ENCODE measurements at places on chromosomes 6 and 20.
A peak's percentile ranks its signal among the peaks of the same experiment; 100 is the strongest.

GRCh38 chr6:111057074-111057752, 30.1 kb upstream of the SLC16A10 start:
- no peak for DNase-seq

- DNase-seq, result peak; percentile 84
Observed at GRCh38 chr20:49610691-49611538, 43.0 kb upstream of the PTGIS start.

GRCh38 chr6:16762268-16762549, 949 bp upstream of the ATXN1 start:
- DNase-seq, result no peak

GRCh38 chr20:10619427-10619826, 54.4 kb downstream of the JAG1 start:
- no peak for DNase-seq

DNA sequence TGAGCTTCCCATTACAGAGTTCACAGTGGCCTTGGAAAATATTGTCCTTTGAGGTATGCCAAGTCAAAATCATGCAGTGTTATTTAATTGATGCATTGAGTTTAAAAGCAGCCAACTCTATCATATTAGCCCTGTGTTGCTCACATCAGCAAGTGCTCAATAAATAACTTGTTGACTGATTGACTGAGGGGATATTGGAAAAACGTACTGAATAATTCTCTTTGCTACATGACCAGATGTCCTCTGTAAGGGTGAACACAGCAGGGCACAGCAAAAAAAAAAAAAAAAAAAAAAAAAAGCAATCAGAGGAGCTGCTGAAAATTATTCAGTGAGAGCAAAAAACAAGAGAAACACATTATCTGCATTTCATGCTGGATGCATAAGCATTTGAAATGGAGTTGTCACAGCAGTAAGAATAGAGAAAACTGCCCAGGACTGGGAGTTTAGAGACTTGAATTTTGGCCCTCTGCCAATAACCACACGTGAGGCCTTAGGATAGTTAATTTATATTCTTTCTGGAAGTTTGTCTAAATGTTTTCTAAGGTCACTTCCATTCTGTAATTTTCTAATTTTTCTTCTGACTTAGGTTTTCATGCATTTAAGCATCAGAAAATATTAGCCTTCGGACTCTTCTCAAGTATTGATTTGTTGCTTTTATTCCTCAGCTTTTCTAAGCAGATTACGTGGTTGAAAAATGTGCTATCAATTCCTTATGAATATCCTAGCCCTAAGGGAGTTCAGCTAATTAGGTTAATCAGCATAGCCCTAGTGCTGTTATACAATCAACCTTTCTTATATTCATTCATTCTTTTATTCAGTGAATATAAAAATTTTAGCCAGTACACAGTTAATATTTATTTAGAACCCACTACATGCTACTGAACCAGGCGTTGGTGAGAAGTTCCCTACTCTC, 246.8 kb upstream of the STXBP5 start:
- no peak for DNase-seq

DNA sequence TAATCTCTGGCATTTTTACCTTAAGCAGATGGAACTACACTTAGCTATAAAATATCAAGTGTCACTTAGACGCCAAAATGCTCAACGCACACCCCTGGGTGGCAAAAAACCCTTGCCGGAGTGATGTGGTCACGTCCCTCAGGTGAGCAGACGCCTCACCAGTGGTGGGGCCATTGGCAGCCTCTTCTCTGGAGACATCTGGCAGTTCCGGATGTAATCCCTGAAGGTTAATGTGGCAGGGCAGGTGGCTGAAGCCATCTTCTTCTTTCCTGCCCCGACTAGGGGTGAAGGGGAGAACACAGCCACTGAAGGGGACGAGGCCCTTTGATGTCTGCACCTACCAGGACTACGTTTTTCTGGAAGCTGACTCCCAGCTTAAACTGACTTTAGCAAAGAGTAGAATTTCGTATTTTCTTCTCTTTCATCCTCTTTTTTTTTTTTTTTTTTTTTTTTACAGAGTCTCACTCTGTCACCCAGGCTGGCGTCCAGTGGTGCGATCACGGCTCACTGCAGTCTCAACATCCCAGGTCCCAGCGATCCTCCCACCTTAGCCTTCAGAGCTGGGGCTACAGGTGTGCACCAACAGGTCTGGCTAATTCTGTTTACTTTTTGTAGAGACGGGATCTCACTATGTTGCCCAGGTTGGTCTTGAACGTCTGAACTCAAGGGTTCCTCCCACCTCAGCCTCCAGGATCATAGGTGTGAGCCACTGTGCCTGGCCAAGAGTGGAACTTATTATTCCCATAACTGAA, 152.1 kb downstream of the TTLL2 start:
- DNase-seq, result no peak

- DNase-seq, result no peak
Observed at GRCh38 chr6:163667372-163668060, 253.0 kb downstream of the QKI start.

DNA sequence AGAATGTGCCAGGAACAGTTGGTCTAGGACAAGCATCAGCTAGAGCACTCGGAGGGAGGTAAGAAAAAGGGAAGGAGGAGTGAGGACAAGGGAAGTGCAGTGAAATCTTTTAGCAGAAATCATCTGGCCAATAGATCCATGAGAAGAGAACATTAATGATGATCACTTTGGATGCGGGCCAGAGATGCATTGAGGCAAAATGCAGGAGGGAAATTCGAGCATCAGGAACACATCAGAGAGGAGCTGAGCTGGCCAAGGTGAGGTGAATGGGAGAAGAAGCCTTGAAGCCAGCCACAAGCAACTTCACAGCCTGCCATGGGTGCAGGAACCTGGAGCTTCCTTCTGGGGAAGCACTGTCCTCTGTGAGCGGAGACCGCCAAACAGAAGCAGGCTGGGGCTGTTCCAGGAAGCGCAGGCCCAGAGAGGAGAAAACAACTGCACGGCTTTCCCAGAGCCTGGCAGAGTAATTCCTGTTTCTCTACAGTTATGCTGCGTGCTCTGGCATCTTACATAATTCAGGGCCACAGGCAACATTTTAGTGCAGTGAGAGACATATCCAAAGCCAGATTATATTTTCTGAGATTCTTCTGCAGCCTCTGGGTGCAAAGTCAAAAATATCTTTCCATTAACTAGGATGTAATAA, 143.8 kb downstream of the F13A1 start:
- no peak for DNase-seq

DNA sequence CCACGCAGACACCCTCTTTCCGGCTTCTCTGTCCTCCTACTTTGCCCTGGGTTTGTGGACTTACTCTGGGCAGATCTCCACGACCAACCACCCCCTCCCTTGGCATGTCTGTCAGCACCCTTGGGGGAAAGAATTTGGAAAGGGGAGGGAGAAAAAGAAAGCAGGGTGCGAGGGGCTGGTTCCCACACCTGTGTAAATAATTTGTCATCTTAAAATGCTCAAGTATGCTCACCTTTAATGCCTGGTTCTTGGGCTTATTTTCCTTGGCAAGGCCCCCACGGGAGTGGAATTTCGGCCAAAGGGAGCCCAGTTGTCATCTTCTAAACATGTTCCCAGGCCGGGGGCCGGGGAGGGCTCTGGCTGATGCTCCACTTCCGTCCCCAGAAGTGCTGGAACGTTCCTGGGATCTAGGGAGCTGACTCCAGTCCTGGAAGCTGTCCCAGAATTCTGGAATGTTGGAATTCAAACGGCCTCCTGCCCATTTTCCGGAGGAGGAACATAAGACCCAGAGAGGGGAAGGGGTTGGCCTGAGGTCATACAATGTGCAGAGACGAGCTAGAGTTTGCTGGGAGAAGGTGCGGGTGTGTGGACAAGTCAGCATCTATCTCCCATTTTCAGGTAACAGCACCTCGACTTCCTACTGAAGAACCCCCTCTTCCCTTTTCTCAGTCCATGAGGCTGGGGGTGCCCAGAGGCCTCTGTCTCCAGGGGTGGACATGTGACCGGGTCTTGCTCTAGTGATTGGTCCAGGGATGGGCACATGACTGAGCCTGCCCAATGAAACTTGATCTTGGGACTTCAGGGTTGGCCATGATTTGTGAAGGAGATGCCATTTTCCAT, 122.3 kb downstream of the CEBPB start:
- DNase-seq, result no peak

DNA sequence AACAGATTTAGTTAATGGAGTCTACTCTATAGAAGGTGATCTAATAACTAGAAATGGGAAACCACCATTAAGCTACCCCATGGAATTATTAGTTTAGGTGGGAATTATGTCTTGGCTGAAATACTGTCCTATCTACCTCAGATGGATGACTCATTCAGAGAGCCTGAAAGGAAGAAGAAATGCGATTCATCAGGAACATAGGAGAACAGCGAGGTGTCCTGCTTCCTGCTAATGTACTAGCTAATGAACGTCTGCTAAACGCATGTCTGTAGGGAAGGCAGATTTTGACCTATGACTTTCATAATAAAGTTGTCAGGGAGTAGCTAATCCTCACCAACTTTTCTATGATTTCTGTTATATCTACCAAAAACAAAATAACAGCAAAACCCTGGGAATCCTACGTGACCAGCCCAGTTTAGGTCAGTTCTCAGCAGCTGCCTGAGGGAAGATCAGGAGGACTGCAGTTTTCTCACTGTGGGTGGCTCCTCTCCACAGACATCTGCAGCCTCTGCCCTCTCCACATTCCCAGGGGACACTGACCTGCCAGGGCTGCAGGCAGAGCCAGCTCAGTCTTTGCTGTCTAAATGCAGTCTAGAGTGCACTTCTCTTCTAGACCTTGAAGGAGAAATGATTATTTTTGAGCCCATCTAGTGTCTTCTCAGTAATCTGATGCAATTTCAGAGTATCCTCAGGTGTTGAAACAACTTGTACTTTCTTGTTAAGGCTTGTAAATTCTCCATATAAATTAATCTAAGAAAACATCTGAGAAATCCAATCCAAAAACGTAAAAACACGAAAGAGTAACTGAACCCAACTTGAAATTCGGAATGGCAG, 18.1 kb upstream of the SFT2D1 start:
- peak; percentile 65 for DNase-seq

DNA sequence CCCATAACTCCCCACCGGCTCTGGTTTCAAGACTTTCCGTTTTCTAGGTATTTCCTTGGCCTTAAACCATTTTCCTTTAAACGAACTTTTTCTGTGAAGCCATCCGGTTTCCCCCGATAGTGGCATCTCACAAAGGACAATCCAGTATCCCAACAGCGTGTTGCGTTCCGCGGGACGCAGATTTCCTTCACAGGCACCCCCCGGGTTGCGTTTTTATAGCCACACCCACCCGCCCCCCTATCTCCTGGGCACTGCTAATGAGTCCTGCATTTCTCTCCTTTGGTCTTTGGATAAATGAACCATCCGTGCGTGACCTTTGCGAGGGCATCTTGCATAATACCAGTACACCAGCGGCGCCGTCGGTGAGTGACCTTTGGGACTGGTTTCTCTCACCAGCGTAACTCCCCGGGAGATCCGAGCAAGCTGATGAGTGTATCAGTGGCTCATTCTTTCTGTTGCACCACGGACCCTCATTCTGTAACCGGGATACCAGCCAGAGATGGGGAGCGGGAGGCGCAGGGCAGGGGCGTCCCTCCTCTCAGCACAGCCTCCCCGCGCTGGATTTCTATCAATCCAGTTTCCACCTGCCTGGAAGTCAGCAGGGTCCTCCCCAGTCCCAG, 586 bp upstream of the NQO2 start:
- peak; percentile 82 for DNase-seq

GRCh38 chr6:164006459-164006858, 591.9 kb downstream of the QKI start:
- no peak for DNase-seq

GRCh38 chr6:53192682-53193188, 44.1 kb upstream of the GCM1 start:
- DNase-seq, result no peak

DNA sequence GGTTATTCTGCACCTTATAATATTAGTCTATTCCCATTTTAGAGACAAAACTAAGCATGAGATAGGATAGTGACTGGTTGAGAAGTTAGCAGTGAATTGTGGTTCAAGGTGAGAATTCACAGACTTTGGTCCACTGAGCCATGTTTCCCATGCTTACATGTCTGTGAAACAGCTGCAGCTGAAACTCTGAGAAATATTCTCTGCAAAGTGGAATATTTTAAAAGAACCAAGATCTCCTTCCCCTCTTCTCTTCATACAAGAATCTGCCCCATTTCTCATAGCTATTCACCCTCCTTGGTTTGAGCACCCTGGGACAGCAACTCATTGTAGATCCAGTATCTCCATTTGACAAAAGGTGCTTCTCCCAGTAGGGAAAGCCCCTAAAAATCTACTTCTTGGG, 70.2 kb upstream of the TMEM170B start:
- no peak for DNase-seq

GRCh38 chr6:6915219-6915618, 192.5 kb upstream of the RREB1 start:
- no peak for DNase-seq

DNA sequence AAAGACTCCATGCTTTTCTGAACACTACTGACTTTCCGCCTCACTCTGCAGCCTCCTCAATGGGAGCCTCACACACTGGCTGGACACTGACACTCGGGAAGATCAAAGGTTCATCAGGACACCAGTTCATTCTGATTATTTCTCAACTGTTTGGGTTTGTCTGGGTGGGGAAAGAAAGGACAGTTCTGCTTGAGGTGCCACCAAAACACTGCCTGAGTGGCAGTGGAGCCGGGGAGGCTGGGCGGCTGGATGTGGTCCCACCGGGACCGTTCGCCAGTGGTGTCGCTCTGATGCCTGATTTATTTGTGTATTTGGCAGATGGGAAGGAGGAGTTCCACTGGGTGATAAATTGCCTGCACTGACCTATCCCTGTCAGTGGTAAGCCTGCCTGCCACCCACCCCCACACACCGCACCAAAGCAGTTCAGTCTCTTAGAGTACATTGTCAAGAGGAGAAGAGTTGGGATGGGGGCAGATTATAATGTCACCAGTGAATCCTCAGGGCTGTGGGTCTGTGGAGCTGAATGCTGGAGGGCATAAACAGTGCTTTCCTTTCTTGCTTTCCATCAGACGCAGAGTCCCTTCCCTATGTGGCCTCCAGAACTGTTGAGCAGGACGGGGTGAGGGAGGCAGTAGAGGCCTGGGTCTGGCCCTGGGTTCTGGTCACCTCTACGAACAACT, 49.8 kb downstream of the EDN1 start:
- DNase-seq, result no peak

DNA sequence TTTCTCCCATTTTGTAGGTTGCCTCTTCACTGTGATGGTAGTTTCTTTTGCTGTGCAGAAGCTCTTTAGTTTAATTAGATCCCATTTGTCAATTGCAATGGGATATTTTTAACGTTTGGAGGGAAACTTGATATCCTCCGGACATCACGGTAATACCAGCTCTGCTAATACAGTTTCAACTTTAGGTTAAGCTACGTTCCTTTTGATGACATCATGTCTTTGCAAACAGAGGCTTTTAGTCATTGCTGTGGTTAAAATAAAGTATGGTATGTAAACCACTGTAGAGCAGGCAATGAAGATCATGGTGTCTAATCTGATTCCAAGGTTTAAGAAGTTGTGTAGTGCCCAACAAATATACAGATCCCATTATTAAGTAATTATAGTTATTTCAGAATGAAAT, 168.0 kb upstream of the CHD6 start:
- no peak for DNase-seq

Measured in sciatic nerve (tissue), 2 donors.